Stimulated activated CD4-positive, alpha-beta T cell treated with anti-CD3 and anti-CD28 coated beads, Interleukin-15, amount 100 ng/mL, for 1 hour (primary cell): ENCODE measurements at places on chromosomes 13 and 19.

- DNase-seq = no peak
Measured at GRCh38 chr13:114118511-114119123, 13.8 kb downstream of the RASA3 start.

GRCh38 chr19:43820098-43820883 lies 6.8 kb upstream of the ZNF283 start:
- DNase-seq = peak; percentile 16

DNA sequence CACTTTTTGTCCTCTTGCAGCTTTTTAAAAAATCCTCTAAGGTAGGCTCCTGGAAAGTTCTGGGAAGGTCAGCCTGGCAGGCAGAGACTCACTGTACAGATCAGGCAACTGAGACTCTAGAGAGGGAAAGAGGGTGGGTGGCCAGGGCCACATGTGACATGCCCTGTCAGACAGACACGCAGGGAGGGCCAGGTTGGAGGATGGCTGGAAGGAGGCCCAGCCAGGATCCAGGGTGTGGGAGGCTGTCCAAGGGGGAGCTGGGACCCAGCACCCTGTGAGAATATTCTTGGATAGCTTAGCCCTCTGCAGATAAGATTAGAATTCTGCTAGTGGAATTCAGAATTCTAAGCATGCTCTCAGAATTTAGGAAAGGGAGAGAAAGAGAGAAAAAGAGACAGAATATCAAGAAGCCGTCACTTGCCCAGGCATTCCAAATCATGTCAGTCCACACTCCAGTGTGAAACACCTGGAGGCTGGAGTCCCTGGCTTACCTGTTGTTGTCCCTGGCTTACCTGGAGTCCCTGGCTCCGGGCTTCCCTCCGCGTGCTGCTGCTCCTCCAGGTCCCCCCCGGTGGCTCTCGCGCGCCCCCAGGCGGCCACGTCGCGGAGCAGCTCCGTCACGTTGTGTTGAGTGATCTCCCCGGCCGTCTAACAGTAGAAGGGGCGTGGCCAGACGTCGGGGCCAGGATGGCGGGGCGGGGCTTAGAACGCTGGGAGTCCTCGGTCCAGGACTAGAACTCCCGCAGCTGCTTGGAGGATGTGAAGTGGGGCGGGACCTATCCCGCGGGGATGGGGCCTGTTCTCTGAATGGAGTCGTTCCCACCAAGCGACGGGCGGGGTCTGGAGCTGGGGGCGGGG lies 2.8 kb upstream of the TNNI3 start:
- peak; percentile 68 for DNase-seq

GRCh38 chr19:52398081-52398441 lies 412 bp downstream of the ZNF528 start:
- no peak for DNase-seq

- peak; percentile 38 for DNase-seq
Measured at GRCh38 chr19:17205237-17206140, 9.7 kb upstream of the USE1 start.

GRCh38 chr19:17327654-17328516 lies 6.8 kb downstream of the ANO8 start:
- DNase-seq = peak; percentile 49

- peak; percentile 55 for DNase-seq
Measured at GRCh38 chr19:1069009-1069779, 2.2 kb downstream of the ARHGAP45 start.

DNA sequence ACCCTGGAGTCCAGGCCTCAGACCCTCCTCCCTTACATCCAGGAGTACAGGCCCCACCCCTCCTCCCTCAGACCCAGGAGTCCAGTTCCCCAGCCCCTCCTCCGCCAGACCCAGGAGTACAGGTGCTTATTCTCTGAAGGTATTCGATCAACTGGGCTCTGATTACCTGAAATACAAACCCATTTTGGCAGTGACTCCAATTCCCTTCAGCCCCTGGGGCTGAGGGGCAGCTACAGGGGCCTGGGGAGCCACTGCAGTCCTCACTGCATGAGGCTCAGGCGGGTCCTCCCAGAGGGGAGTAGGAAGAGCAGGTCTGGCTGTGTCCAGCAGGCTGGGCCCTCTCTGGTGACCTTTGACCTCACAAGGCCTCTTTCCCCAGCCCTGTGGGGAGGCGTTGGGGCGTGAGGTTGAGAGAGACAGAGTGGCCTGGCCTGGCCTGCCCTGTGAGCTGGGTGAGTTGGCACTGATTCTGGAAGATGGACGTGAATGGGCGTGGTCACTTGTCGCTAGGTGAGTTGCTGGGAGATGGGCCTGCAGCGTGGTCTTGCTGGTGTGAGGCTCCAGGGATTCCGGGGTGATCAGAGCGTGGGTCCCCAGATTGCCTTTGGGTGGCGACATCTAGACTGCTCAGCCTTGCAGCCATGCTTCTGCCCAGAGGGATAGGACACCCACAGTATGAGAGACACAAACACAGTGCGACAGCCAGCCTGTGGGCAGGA lies 3.1 kb downstream of the BCAT2 start:
- no peak for DNase-seq

GRCh38 chr19:22735911-22736645 lies 47.9 kb downstream of the ZNF99 start:
- no peak for DNase-seq

DNA sequence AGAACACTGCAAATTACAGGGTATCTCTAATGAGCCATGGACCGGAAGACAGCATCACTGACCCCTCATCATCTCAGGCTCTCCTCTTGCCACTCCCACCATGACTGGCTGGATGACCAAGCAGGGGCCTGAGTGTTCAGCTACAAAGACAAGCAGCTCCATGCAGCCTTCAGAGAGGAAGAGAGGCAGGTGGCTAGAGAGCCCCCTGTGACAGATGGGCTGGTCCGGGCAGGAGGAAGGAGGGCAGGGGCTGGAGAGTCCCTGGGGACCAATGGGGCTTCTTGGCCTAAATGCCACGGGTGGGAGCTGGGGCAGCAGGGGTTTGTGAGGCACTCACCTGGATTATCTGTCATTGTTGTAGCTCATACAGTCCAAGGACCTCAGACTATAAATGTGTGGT lies 12.8 kb upstream of the RASA3 start:
- DNase-seq = no peak

GRCh38 chr13:46367617-46368327 lies 19.3 kb downstream of the RUBCNL start:
- no peak for DNase-seq

DNA sequence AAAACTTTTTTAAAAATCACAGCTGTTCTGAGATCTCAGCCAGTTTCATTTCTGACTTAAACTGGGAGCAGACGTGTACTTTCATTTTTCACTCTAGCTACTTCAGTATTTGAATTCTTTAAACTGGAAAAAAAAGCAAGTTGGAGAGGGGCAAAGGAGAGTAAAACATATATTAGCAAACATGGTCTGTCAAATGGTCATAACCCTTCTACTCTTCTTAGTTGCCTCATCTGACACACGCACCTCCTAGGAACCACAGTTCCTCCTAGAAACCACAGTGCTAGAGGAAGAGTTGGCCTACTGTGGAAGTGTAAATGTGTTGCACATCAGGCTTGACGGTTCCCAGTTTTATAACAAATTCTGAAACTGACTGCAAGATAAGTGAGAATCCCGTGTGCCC lies 47.2 kb downstream of the TM9SF2 start:
- DNase-seq = no peak

- DNase-seq = no peak
Measured at GRCh38 chr19:39492788-39493187, 6.0 kb upstream of the DLL3 start.

DNA sequence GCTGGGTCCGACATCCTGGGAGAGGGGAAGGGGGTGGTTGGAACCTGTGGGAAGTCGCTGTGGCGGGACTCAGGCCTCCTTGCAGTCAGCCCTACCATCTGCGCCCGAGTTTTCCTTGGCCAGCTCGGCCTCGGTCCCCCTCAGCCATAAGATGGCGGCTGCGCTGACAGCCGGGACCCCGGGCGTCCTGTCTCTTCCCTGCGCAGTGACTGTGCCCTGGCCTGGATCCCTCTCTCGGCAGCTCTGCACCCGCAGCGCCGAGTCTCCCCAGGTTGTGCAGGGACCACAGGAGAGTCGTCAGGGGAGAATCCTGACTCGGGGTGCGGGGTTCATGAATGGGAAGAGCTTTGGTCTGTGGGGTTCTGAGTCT lies 345 bp downstream of the ZNF257 start:
- no peak for DNase-seq

- no peak for DNase-seq
Measured at GRCh38 chr19:29529646-29530539, 4.1 kb downstream of the VSTM2B start.

GRCh38 chr19:11657307-11657706 lies 60.0 kb downstream of the ZNF627 start:
- no peak for DNase-seq

DNA sequence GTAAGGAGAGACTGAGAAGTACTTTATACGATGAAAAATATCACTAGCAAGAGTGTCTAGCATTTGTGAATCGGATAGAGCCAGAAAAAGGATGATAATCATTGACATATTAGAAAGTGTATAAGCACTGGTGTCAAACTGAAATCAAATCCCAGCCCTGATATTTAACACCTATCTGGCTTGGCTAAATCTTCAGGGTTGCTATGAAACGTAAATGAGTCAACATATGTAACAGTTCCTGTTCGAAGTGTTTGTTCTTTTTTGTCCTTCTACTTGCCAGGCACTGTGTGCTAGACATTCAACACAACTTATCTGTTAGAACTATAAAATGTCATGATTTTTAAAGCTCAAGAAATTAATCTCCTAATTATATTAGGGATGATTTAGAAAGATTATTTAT lies 40.8 kb downstream of the SERPINE3 start:
- no peak for DNase-seq

DNA sequence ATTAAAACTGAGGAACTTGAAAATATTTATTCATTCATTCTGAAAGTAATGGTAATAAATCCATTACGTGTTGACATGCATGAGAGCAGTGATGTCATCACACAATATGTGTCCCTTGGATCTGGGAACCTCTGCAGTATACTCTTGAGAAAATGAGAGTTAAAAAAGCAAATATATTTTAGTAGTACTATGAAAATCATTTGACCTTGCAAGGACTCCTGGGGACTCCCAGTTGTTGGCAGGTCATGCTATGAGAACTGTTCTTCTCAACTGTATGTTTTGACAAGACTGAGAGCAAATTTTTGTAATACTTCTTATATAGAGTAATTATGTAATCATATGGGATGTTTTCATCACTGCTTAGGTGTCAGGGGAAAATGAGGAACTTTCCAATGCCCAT lies 249.4 kb downstream of the PCCA start:
- no peak for DNase-seq

- DNase-seq = no peak
Measured at GRCh38 chr19:2949939-2950285, 5.1 kb upstream of the ZNF77 start.

- DNase-seq = no peak
Measured at GRCh38 chr19:45500918-45501729, 2.9 kb downstream of the PPM1N start.

DNA sequence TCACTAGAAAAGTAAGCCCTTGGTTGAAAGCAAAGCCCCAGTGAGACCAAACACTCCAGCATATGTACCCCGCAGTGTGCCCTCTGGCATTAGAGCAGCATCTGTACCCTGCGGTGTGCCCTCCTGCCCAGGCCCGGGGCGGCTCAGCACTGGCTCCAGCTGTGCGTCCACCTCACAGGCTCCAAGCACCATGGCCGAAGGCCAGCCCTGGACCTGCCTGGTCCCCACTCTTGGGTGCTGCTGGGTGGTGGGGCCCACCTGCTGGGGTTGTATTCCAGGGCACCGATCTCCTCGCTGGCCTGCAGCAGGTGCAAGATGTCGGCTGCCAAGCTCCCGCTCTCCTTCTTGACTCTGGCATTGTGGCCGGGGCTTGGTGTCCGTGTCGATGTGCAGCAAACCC lies 230.2 kb downstream of the TUBA3C start:
- DNase-seq = no peak

GRCh38 chr13:77480066-77480465 lies 55.4 kb upstream of the SCEL start:
- DNase-seq = no peak

DNA sequence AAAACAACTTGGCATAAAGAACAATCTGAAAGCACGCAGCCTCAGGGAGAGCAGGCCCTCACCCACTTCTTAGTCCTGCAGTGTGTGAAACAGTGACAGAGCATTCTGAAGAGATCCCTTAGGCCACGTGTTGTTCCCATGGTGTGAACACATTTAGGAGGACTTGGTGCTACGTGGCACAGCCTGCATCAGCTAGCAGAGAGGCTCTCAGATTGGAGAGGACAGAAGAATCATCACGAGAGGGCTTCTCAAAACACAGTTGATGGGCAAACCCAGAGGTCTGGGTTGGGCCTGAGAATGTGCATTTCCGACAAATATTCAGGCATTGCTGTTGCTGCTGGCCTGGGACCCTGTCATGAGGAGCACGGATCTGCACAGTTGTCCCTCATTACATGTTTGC lies 26.1 kb upstream of the TFDP1 start:
- no peak for DNase-seq

GRCh38 chr19:4694211-4694987 lies 24.3 kb upstream of the MYDGF start:
- DNase-seq = no peak

- DNase-seq = no peak
Measured at GRCh38 chr13:41811588-41812021, 149.3 kb downstream of the VWA8 start.

- no peak for DNase-seq
Measured at GRCh38 chr19:30159636-30160035, 212.5 kb upstream of the ZNF536 start.

DNA sequence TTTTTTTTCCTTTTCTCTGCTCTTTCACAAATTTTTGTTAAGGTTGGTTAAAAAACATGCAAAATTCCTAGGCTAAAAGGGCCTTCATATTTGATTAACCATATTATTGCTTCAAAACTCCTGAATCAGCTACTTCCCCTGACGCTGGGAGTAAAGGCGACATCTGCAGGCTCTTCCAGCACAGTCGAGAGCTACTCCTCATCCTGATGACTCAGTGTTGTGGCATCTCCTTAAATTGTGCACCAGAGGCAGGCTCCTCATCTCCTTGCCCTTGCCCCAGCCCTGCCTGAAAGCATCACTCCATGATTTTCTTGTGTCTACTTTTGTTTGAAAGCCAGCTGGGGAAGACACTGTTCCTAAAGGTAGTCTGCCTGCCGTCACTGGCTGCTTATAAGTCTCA lies 24.5 kb upstream of the SOX1 start:
- no peak for DNase-seq

DNA sequence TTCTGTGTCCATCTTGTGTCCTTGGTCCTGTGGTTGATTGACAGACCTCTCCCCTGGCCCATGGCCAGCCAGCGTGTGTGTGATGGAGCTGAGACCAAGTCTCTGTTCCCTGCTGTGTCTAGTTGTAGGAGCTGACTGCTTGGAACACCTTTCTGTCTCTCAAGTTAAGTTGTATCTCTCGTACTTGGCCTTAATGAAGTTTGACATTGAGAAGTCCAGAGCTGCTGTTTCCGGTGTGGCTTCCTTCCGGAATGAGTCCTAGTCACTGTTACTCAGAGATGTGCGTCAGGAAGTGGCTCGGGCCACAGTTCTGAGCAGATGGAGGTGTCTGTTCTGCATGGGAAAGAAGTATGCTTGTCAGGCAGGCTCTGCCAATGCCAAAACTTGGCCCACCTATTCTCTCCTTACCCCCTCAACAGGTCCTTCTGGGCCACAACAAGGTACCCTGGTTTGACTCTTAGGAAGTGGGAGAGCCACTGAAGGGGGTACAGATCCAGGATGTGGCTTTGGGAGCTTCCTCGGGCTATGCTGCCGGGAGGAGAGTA lies 54.3 kb downstream of the GATAD2A start:
- peak; percentile 26 for DNase-seq
